ENCODE measurements at places on chromosomes 3 and 15.

GRCh38 chr15:44542596-44542995 lies 5.6 kb downstream of the EIF3J start:
- DNase-seq = no peak

DNA sequence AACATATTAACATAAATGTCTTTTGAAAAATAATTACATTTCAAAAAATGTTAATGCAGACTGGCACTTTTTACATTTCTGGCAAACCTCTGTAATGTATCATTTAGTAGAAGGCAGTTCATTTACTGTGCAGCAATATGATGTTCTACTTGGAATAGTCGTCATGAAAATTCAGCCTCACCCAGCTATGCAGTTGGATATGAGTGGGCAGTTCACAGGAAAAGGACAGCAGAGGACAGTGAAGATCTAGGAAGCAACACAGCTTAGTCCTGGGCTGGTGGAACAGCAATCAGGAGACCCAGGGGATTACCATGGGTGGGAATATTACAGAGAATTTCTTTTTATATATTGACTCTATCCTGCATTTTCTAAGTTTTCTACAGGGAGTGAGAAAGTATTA lies 63.6 kb downstream of the ANO10 start:
- no peak for DNase-seq

DNA sequence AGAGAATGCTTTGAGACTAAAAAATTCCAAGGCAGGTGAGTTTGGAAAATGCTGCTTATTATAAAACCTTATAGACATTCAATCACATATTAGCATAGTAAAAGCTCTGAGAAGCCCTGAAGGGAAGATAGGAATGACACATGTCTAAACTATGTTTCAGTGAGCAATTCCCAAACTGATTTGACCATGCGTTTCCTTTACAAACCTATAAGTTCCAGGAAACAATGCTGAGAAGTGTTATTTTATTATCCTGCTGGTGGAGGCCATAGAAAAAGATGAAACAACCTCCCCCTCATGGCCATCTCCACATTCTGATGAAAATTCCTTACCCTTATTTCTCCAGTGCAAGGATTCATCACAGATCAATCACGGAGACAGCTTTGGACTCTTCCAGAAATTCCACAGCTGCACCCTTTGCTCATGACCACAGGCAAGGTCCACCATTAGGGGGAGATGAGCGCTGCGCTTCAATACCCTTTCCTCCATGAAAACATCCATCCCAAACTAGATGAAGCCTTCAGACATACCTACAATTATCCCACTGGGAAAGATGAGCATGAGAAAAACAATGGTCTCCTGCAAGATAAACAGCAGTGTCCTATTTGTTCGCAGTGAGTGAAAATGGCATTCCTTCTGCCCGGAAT lies 372.1 kb downstream of the MAGI1 start:
- no peak for DNase-seq

GRCh38 chr3:186185194-186185787 lies 76.4 kb upstream of the ETV5 start:
- no peak for DNase-seq

GRCh38 chr15:52309154-52309548 lies 13.5 kb upstream of the MYO5C start:
- no peak for DNase-seq

GRCh38 chr3:37737134-37737533 lies 124.5 kb upstream of the CTDSPL start:
- no peak for DNase-seq

- DNase-seq = no peak
Measured at GRCh38 chr15:76206325-76206976, 104.8 kb downstream of the ETFA start.

DNA sequence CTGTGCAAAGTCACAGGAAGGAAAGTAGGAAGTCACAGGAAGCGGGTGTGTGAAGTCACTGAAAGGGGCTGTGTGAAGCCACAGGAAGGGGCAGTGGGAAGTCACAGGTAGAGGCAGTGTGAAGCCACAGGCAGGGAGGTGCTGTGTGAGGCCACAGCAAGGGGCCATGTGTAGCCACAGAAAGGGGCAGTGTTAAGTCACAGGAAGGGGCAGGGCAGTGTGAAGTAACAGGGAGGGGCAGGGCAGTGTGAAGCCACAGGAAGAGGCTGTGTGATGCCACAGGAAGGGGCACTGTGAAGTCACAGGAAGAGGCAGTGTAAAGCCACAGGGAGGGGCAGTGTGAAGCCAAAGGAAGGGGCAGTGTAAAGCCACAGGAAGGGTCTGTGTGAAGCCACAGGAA lies 36.5 kb downstream of the GASK1A start:
- no peak for DNase-seq

- DNase-seq = no peak
Measured at GRCh38 chr3:17554078-17554477, 188.4 kb downstream of the TBC1D5 start.

GRCh38 chr3:159974-160373 lies 36.6 kb upstream of the CHL1 start:
- no peak for DNase-seq

- no peak for DNase-seq
Measured at GRCh38 chr3:112405845-112406244, 72.9 kb downstream of the CD200 start.

DNA sequence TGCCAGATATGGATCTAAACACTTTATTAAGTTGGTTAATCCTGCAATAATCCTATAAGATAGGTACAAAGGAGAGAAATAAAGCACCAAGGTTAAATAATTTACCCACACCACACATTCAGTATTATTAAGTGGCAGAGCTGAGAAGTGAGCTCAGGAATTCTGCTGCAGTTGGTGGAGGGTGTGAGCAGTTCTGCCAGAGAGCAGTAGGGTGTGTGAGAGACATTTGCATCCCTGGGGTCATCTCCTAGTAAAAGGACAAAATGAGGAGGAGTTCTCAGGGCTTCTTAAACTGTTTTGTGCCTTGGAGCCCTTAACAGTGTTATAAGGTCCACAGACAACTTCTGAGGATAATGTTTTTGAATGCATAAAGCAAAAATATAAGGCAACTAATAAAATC lies 484.5 kb downstream of the TAFA4 start:
- no peak for DNase-seq

- DNase-seq = no peak
Measured at GRCh38 chr15:25787381-25787780, 75.7 kb downstream of the ATP10A start.

DNA sequence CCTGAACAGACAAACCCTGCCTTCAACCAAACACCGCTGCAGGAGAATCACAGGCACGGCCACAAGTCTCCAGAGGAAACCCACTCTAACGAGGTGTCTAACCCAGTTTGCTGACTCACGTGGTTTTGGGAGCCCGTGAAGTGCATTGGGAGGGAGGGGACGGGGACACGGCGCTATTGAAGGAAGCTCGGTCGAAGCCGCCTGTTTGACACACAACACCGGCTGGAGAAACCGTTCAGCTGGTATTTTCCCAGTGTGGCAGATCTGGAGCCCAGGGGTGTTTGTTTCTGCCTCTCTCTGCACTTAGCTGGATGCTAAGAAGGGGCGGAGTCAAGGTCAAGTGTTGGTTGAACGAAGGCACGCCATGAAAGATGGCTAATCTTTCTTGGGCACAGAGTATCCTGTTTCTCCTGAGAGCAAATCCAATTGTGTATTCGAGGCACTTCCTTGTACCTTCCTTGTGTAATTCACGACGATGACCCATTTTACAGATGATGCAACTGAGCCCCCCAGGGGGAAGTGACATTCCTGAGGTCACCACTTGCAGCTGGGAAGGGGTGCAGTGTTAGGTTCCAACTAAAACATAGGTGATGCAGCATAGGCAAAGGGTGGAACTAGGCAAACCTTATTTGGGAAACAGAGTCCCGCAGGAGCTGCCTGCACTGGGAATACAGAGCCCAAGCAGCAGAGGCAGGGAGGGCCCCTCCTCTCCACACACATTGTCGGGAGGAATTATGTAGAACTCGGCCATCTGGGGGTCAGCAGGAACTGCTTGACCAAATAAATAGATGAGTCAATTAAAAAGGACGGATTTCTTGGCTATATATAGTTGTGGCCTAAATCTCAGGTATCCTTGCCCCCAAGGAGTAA lies 22.5 kb downstream of the SLC6A6 start:
- no peak for DNase-seq

DNA sequence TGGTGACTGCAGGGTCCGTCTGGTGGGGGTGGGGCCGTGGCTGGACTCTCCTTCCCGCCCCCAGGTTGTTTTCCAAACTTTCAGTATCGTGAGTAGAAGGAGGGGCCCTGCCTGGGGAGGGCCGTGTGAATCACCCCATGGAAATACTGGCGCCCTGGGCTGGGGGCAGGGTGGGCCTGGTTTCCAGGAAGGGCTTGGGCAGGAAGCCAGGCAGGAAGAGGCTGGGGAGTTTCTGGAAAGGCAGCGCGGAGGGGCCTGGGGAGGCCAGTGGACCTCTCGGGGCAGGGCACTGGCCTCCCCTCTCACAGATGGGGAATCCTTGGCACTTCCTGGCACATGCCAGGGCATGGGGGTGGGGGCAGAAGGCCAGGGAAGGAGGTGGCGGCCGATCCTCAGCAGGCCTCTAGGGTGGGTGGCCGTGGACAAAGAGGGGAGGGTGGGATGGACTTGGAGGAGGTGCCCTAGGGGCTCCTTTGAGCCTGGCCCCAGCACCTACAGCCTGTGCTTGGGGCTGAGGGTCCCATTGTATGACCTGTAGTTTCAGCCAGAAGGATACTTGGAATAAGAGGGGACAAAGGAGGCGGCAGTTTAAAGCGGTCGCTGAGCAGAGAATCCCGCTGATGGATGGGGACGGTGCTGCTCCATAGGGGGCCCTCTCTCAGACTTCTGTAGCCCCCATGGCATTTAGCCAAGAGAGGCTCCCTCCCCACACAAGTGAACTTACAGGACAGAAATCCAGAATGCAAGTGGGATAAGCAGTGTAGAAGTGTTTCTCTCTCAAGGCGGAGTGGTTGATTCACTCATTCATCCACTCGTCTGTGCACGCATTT lies 56.5 kb upstream of the GATA2 start:
- DNase-seq = no peak

- DNase-seq = no peak
Measured at GRCh38 chr15:90829942-90830440, 38.4 kb upstream of the FURIN start.

DNA sequence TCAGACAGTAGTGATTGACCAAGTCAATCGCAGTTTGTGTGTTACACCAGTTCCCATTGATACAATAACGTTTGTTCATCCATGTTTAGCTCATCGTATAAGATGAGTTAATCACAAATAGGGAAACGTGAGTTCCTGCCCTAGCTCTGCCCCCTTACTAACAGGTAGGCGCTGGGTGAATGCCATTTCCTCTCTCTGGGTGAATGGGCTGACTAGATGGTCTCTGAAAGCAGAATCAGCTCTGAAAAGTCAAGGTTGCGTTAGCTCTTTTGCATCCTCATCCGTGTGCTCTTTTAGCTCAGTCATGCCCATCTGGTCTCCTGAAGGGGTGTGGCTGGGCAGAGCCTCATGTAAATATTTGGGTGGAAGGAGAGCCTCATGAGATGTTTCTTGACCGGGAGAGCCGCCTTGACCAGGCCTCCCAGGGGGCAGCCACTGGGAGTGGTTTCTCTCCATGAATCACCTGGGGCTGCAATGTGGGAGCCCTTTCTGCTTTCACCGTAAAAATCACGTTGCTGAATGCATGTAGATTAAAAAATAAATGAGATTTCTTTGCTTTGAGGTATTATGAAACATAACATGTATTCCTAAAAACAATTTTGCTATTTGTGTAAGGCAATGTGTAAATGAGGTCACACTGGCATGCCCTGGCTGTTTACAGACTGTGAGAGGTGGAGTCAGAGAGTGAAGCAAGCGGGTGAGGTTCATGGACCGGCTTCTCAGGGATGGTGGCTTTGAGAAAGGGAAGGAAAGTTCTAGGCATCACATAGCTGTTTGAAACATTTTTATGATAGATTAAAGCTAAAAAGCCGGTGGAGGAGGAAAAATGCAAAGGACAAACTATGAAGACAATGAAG lies 108.4 kb upstream of the RASGRP1 start:
- DNase-seq = peak; percentile 33

- DNase-seq = no peak
Measured at GRCh38 chr3:47761046-47761445, 20.6 kb downstream of the SMARCC1 start.

- no peak for DNase-seq
Measured at GRCh38 chr3:100966049-100966491, 27.2 kb downstream of the ABI3BP start.

GRCh38 chr3:135458541-135459322 lies 506.8 kb upstream of the PPP2R3A start:
- DNase-seq = no peak

DNA sequence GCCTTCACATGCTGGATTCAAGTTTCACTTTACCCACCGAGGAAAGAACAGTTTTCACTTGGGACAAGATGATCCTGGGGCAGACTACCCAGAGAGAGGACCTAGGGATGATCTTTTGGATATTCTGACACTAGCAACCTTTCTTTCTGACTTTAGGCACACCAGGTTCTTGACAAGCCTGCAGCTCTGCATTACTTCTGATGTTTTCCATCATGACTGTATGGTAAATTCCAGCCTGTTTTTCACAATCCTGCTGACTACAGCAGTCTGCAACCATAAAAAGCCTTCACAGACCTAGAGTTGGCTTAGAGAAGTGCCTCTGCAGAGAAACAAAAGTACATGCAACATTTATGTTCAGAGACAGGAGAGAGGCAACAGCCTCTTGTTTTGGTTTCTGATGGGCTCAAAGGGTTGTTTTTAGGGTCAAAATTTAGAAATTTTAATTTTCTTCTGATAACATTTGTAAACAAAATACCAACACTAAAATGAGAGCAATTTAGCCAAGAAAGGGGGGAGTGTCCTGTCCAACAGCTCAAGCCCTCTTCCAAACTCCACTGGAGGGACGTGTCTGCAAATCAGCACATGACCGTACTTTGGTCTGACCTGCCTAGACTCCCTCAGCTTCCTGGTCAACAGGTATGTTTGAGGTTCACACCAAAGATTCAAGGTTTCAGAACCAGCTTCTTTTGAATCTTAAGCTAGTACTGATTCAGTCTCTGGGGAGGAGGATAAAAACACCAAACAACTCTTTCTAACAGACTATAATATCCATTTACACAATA lies 799 bp downstream of the ABI3BP start:
- DNase-seq = no peak

DNA sequence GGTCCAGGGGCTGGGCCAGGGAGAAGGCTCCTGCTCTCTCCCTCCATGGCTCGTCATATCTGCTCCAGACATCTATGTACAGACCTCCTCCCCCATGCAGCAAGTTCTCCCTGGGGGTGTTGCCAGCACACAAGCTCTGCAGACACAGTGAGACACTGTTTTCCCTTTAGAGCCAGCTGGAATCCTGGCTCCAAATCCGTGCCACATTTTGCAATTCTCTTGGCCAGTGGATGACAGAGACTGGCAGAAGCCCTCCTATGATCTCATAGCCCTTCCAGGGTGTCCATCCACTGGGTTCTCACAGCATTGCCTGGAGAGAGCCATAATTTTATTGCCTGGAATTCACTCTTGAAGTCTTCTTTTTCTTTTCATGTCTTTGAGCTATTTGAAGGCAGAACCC lies 203.9 kb downstream of the TLE3 start:
- DNase-seq = peak; percentile 59

DNA sequence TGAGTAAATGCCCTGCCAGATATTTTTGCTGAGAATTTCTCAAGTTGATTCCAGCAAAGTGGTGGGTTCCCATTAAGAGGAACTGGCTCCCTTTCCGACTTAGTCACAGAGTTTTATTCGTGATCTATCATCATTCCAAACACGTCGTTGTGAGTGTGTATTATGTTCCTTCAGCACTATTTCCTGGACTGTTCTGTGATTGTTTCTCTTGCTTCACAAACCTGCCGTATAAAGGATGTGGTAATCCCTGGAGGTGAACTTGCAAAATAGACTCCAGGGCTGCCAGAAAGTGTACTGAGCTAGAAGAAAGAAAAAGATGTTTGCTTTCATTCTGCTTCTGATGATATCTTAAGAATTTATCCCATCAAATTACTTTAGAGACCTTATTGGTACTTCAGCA lies 14.5 kb upstream of the CAPN3 start:
- peak; percentile 11 for DNase-seq

GRCh38 chr3:140238646-140239314 lies 303.8 kb downstream of the CLSTN2 start:
- DNase-seq = no peak

All from T47D (cell line).